Body of pancreas (tissue), 4 donors: ENCODE measurements at places on chromosomes 3 and 15. TPM values are rescaled to one million over a fixed set of nuclear protein-coding genes. Genes with fewer than 3 reads are reported as not detected.

The CPNE9 gene
- total RNA-seq, result not detected

The BCL2A1 gene
- total RNA-seq, result 16.5 TPM

The CACNA1D gene
- total RNA-seq, result 20.4 TPM

The CHCHD6 gene
- total RNA-seq, result 0.66 TPM

The COL6A5 gene
- total RNA-seq, result not detected

The XYLB gene
- total RNA-seq, result 49.8 TPM

The FES gene
- 16.9 TPM for total RNA-seq

The TM6SF1 gene
- total RNA-seq, result 1.8 TPM

The SPTBN5 gene
- total RNA-seq, result 3.0 TPM

The RASGRP1 gene
- 1.3 TPM for total RNA-seq

The SLCO2A1 gene
- 17.5 TPM for total RNA-seq

The ACTR8 gene
- total RNA-seq, result 19.5 TPM

The BCHE gene
- 4.0 TPM for total RNA-seq

The PIERCE2 gene
- 2.1 TPM for total RNA-seq

The GOLGA8Q gene
- total RNA-seq, result 1.3 TPM

The KIF7 gene
- 2.1 TPM for total RNA-seq

The C3orf20 gene
- not detected for total RNA-seq

The CALML4 gene
- total RNA-seq, result 3.3 TPM

The PAK6 gene
- total RNA-seq, result 22.4 TPM

The FANCD2OS gene
- not detected for total RNA-seq
